ENCODE measurements at places on chromosomes 3 and 15. TPM values are rescaled to one million over a fixed set of nuclear protein-coding genes. Genes with fewer than 3 reads are reported as not detected.

DNA sequence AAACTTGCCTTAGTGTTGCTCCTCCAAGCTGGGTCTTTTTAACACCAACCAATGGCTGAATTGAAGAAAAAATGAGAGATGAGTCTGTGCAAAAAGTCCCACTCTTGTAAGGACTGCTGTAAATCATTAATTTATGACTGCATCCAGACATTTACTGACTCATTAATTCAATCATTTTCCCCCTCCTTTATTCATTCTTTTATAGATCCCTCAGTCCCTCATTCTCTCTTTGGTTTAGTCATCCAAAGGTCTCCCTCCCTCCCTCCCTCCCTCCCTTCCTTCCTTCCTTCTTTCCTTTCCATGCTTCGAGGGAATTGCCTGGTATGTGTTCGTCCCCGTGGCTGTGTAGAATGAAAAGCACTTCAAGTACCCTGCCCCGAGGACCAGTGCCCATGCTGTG is 35.3 kb upstream of the MRPS22 start:
- DNase-seq = no peak

DNA sequence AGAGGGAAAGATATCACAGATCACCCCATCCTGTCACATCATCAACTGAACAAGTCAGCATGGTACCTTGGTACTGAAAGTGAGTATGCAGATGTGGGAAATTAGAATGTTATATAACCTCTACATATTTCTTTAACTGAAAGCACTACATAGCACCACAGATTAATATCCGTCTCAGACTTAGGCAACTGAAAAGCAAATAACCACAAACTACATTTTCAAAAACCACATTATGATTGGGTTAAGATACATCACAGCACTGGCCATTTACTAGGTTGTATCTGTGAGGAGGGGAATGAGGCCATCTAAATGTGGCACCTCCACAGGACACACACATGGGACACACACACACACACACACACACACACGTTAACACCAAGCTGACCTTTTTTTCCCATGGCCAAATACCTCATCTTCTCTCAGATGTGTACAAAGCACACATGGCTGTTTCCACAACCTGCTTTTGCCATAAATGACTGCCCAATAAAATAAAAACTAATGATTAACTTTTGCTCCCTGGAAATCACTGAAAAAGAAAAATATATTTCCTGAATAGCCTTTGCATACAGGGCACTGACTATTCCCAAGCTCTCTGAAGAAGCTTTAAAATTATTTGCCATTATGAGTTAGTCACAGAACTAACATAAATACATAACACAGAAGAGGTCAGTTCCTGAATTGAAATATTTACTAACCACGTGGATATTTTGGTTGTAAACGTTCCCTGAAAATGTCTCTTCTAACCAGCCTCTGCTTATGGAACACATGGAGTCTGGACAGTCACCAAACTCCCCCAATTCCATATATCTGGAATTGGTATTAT is 60.1 kb downstream of the SUMF1 start:
- peak; percentile 73 for DNase-seq

- no peak for DNase-seq
These were observed 39.1 kb downstream of the TKT start for GRCh38 chr3:53216723-53217122.

GRCh38 chr3:107416886-107417285 is 39.6 kb downstream of the CCDC54 start:
- DNase-seq = no peak

- DNase-seq = peak; percentile 76
These were observed 17.7 kb upstream of the AADAC start for GRCh38 chr3:151796105-151796680.

- DNase-seq = no peak
These were observed 5.3 kb downstream of the WDR6 start for GRCh38 chr3:49012441-49013017.

- no peak for DNase-seq
These were observed 51.2 kb downstream of the ASB7 start for GRCh38 chr15:100653608-100654007.

DNA sequence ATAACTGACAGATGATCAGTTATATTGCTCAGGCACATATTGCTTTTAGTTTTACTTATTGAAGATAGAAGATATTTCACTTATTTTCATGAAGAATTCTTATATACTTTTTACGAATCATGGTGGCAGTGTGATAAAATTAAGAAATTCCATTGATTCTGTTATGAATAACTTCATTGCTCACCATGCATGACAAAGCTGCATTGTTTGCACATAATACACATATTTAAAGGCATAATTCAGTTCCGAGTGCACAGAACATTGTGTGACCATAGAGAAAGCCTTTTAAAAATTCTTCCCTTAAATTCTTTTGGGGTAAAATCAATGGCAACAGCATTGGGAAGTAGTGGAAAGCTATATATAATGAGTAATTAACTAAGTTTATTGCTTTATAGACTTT is 82.5 kb upstream of the NAALADL2 start:
- DNase-seq = no peak

GRCh38 chr3:135851201-135852081 is 114.1 kb upstream of the PPP2R3A start:
- no peak for DNase-seq

AHSG gene
- 1.8 TPM for polyA plus RNA-seq

DUOX1 gene
- 2.6 TPM for polyA plus RNA-seq

KNSTRN gene
- polyA plus RNA-seq = 21.3 TPM

TTBK2 gene
- polyA plus RNA-seq = 7.2 TPM

LACTB gene
- polyA plus RNA-seq = 18.4 TPM

FBXO40 gene
- polyA plus RNA-seq = not detected

USP50 gene
- 0.13 TPM for polyA plus RNA-seq

Data from large intestine (tissue), 12 donors.